ENCODE measurements at places on chromosomes 2 and 18.

GRCh38 chr2:21657445-21657844 is 533.7 kb downstream of the TDRD15 start:
- no peak for DNase-seq

- no peak for DNase-seq
These were observed 578.6 kb upstream of the CHAC2 start for GRCh38 chr2:53188851-53189510.

- no peak for DNase-seq
These were observed 11.4 kb upstream of the PROKR1 start for GRCh38 chr2:68632021-68632420.

- no peak for DNase-seq
These were observed 115.7 kb upstream of the RBMS1 start for GRCh38 chr2:160609346-160609745.

DNA sequence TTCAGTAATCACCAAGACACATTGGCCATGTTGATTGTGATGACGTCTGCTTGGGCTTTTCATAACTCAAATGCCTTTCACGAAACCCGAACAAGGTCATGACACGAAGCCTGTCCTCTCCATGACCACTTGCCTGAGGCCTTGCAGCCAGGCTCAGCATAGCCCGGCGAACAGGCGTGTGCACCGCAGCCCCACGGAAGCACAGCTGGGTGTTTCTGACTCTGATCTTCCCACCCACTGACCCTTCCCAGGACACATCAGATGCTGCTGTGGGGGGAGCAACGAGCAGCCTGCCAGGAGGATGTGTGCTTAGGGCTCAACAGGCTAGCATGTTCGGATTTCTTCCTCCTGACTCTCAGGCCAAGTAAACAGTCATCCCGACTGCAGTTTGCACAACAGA is 369.4 kb upstream of the SALL3 start:
- no peak for DNase-seq

- no peak for DNase-seq
These were observed 392.9 kb downstream of the SETBP1 start for GRCh38 chr18:45073556-45073955.

DNA sequence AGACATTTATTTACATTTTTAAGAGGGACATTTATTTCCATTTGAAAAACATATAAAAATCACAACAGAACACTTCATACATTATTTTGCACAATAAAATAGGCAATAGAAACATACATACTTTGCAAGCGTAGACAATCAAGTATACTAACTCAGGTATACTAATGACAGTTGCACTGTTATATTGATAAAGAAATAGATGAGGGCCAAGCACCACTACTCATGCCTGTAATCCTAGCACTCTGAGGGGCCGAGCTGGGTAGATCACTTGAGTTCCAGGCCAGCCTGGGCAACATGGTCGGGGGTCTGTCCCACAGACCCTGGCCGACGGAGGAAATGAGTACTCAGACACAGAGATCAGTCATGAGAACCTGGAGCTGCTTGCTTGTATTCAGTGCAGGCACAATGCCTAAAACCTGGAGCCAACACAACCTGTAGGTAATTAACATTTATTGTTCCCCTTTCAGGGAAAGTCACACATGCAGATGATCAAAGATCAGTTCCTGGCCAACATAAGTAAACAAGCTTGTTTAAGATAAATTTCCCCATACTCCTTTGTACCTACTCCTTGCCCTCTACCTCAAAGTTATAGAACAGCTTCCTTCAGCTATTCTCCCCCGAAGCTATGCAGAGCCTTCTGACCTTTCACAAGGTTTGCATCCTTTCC is 1960.2 kb downstream of the SUCLG1 start:
- DNase-seq, result no peak

DNA sequence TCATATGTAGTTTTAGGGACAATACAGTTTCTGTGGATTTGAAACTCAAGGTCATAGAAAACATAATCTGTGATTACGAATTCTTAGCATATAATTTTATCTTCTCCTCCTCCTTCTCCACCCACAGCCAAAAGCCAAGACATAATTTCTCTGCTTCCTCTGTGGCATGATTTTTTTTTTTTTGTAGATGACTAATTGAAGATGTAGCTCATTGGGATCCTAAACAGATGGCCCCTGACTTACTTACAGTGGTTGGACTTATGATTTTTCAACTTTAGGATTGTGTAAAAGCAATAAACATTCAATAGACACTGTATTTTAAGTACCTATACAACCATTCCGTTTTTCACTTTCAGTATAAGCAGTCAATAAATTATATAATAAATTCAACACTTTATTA is 42.3 kb downstream of the FSIP2 start:
- DNase-seq, result no peak

GRCh38 chr2:65228263-65228750 is 676 bp downstream of the ACTR2 start:
- peak; percentile 13 for DNase-seq

- DNase-seq, result no peak
These were observed 63.3 kb downstream of the KYNU start for GRCh38 chr2:142940606-142941223.

DNA sequence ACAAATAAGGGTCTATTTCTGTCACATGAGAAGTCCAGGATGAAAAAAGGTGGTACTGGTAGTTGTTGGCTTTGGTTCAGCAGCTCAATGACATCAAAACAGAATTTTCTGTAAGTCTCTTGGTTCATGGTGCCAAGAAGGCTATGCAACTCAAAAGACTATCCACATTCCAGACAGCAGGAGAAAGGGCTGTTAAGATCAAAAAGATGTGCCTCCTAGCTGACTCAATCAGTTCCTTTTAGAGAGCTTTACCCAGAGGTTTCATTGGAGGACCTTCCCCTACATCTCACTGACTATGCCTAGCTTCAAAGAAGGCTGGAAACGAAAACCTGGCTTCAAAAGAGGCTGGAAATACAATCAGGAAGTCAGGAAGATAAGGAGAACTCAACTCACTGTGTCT is 98.0 kb downstream of the DYM start:
- no peak for DNase-seq

DNA sequence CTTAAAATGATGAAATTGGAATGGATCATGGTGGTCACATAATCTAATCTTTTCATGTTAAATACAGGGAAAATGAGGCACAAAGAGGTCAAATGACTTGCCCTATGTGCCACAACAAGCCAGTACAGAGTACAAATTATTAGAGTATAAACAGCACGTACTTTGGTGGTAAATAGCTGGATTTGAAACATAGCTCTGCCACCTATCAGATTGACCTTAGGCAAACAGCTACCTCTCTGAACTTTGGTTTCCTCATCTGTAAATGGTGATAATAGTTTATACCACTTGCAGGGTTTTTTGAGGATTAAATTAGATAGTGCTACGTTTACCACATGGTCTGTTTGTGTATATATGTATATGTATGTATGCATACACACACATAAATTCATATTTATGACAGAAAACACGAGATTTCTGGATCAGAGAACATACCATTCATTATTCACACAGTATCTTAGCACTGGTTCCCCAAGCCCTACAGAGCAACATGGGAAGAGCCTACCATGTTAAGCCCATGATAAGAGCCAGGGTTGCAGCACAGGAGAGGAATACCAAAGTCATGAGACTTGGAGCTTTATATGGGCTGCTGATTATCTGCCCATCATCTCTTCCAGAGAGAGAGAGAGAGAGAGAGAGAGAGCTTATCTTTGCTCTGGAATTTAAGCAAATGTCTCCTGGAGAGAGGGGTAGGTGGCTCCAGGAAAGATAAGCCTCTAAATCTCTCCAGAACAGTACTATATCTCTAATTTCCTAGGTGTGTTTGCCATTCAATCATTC is 73.5 kb downstream of the MDH1 start:
- no peak for DNase-seq

DNA sequence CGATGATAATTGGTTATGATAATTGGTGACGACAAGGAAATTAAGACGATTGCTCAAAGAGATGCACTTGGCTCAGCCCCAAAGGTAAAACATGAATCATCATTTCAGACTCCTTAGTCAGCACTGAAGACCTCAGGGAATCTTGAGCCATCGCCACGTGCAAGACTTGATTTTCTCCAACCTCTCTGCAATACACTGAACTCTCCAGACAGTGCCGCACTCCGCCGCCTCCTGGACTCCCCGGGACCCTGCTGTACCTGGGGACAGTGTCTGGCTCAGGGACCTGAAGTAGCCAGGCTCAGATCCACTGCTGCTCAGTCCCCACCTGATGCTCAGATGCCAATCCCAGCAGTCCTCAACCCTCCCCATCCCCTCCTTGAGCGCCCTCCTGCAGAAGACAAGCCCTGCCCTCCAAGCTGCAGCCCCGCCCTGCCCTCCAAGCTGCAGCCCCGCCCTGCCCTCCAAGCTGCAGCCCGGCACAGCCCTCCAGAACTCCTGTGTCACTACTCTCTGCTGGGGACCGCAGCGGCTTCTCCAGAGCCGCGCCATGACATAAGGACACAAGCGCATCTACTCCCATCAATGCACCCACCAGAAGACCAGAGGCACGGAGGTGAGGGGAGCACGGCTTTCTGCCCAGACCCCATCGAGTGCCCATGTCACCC is 1.1 kb downstream of the TMEM18 start:
- peak; percentile 49 for DNase-seq

Measured in HEK293T (cell line).